ENCODE measurements at places on chromosomes 5 and 9. TPM values are rescaled to one million over a fixed set of nuclear protein-coding genes. Genes with fewer than 3 reads are reported as not detected.
A peak's percentile ranks its signal among the peaks of the same experiment; 100 is the strongest.

GRCh38 chr9:15764131-15764530 is 211.3 kb downstream of the CCDC171 start:
- DNase-seq, result no peak

The LOX gene
- 41.6 TPM for polyA plus RNA-seq

DNA sequence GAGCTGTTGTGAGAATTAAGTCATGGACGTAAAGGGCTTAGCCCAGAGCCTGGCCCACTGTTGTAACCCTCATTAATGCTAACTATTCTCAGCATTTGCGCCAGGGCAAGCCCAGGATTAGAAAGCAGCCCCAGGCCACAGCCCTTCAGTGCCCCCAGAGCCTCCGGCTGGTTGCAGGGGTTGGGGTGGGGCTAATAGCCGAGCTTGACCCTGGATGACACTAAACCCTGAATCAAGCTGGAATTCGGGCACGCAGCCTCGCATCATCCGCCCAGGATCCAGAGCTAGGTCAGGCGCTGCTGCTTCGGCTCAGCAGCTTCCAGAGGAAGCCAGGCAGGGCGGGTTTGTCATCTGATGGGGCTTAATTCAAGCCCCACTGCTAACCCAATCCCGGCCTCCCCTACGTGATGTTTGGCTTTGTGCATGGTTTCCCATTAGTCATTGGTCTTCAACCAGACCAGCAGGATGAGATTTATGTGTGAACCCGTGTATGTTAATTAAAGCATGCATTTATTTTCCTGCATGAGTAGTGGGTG is 1.2 kb upstream of the MEGF9 start:
- peak; percentile 66 for DNase-seq

The CATSPER3 gene
- 1.8 TPM for polyA plus RNA-seq

DNA sequence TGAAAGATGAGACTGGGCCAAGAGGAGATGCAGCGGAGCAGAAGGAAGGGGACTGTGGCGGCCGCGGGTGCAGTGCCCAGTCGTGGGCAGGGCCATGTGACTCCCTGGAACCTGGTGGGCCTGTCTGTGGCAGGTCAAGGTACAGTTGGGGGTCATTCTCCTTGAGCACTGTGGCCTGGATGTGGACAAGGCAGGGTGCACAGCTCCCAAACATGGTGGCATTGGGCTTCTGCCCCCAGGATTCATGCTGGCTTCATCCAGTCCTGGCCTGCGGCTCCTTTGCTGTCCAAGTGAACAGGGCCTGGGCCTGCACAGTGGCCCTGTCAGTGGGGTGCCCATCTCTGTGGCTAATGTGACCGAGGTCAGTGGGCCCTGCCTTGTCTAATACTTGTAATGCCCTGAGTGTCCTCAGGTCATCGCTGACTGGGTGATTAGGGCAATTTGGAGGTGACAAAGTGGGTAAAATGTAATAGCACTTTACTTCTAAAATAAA is 39.9 kb downstream of the CEP72 start:
- no peak for DNase-seq

GRCh38 chr5:179296150-179296821 is 49.0 kb downstream of the ADAMTS2 start:
- DNase-seq, result no peak

GRCh38 chr5:53092242-53092641 is 17.3 kb downstream of the MOCS2 start:
- DNase-seq, result no peak

GRCh38 chr5:173290477-173291131 is 37.6 kb downstream of the STC2 start:
- DNase-seq, result no peak

The FKTN gene
- 27.6 TPM for polyA plus RNA-seq

The AQP7 gene
- 12.8 TPM for polyA plus RNA-seq

DNA sequence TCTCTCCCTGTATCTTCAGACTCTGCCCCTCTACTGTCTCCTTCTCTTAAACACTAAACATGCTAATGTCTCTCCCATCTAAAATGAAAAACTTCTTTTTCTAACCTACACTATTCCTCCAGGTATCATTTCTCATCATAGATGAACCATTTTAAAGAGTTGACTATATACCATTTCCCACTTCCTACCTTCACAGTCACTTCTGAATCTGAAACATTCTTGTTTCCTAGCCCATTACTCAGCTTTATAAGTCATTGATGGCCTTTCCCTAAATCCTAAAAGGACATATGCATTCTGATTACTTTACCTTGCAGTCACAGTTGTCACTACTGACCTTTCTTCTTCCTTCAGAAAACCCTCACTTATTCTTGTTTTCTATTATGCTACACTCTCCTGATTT is 118.2 kb downstream of the SSBP2 start:
- no peak for DNase-seq

GRCh38 chr5:92885950-92886349 is 695.1 kb downstream of the NR2F1-AS1 start:
- no peak for DNase-seq

The INSL6 gene
- 0.46 TPM for polyA plus RNA-seq

GRCh38 chr5:16886366-16886736 is 49.7 kb downstream of the MYO10 start:
- no peak for DNase-seq

The TPRN gene
- 10.3 TPM for polyA plus RNA-seq

DNA sequence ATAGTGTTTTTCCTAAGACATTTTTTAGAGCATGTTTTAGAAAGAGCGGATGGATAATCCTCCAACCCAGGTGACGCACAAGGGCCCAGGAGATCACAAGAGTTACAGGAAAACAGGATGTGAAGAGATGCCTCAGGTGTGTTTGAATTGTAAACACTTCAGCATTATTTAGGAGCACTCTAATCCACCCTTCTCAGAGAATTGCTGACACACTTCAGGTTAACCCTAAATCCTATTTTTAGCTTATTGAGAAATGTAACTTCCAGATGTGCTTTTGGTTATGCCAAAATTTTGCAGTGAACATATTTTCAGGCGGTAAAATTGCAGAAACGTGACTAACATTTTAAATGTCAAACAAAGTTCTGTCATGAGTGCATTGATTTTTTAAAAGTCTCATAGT is 755.4 kb upstream of the CTNND2 start:
- DNase-seq, result no peak

The ARID3C gene
- 0.17 TPM for polyA plus RNA-seq

The BSPRY gene
- 8.9 TPM for polyA plus RNA-seq

The CD72 gene
- polyA plus RNA-seq, result 1.8 TPM

The KIF24 gene
- polyA plus RNA-seq, result 6.8 TPM

DNA sequence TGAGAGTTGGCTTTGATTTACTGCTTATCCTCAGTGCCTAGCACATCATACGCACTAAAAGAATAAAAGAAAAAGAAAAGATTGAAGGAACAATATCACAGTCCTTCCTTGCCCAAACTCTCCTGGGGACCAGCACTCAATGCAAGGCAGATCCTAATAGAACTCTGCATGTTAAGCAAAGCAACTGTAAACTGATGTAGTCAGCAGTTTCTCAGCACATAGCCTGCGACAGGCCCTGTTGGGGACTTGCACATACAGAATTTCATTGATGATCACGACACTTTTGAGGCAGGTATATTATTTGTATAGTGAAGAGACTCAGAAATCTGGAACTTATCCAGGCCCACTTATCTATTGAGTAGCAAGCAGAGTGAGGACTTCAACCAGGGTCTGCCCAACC is 15.4 kb downstream of the NIPAL4 start:
- no peak for DNase-seq

DNA sequence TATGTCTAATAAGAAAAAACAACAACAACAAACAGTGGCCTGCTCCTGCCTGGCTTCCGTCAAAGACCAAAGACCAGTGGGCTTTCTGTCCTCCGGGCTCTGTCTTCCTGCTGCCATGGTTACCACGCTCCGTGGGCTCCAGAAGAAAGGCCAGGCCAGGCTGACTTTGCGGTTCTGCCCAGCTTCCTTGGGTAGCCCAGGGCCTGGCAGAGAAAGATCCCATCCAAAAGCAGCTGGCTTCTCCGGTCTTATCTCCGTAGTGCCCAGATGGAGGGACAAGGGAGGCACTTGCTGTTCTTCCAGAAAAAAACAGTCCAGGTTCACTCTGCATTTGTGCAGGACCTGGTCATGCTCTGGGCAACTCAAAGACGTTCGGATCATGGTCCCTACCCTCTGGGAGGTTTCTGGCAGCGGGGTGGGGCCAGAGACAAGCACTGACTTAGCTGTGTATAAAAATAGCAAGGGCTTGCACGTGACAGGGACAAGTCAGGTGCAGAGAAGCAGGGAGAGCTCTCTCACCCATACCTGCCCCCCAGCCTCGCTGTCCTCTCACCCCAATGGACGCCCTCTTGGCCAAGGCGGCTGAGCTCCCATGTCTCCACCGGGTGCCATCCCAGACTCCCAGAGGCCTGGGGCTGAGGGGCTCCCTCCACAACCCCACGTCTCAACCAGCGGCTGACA is 212.2 kb downstream of the C9orf50 start:
- no peak for DNase-seq

DNA sequence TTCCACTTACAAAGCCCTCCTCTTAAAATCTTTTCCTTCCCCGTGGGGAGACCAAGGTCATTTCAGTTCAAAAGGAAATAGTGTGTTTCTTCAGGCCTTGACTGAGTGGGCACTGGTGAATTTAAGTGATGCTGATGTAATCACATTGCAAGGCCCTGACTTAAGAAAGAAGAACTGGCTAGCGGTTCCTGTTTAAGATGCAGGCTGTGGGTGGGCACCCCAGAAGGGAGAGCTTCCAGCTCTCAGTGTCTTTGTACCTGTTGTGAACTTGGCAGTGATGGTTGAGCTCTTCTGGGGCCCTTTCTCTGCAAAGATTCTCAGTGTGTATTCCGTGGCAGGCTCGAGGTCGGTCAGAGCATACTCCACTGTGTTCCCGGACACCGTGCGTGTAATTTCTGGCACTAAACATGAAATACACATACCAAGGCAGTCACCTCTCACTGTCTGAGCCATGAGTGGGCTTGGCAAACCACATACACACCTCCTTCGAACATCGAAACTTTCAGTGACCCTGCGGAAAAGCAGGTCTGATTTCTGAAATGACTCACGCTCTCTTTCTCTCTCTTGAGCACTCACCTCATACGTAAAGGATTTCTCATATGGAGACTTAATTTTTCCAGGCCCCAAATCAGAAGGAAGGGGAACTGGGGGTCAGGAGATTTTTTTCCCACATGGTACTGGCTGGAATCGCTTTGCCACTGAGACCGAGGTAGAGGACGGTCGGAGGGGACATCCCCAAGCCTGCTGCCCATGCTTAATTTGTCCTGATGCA is 81.9 kb downstream of the TNC start:
- no peak for DNase-seq

The WDR55 gene
- polyA plus RNA-seq, result 11.9 TPM

DNA sequence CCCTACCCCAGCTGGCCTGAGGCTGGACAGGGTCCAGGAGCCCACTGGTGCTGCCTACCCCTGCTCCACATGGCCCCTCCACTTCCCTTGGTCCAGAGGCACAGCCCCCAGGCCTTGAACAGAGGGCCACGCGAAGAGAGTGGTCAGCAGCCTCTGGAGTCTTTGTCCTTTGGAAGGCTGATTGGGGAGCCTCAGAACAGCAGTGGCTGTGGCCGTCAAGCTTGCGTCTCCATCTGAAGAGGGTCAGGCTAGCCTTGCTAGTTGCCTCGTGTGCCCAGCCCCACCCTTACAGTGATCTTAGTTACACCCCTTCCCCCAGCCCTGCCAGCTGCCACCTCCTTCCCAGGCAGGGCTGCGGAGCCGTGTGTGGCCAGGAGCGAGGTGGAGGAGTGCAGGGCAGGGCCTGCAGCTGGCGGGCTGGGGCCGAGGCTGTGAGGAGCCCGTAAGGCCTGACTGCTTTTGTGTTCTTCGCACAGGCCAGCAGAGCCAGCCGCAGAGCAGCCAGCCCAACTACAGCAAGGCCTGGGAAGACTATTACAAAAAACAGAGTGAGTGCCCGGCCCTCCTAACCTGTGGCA is 30.1 kb upstream of the PRDM12 start:
- DNase-seq, result no peak

DNA sequence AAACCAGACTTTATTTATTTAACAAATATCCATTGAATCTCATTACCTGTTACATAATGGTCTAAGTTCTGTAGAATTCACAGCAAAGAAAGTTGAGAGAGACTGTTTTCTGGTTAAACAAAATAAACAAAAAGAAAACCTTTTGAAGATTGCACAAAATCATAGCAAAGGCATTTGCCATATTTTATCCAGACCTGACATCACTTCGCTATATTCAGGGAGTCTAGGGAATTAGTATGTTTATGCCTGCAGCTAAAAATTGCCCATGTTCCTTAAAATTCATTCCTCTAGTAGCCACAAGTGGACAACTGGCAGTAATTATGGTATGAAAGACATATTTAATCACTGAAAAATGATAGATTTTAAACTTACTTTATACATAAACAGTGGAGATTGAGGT is 577.0 kb upstream of the DAB2 start:
- DNase-seq, result no peak

GRCh38 chr5:97844797-97845196 is 661.8 kb upstream of the RIOK2 start:
- no peak for DNase-seq

The RANBP3L gene
- polyA plus RNA-seq, result 0.29 TPM

GRCh38 chr5:159130871-159131270 is 31.2 kb upstream of the EBF1 start:
- no peak for DNase-seq

The SPATA6L gene
- 3.0 TPM for polyA plus RNA-seq

The MSX2 gene
- polyA plus RNA-seq, result 1.2 TPM

Measured in left renal pelvis (tissue), 4 donors.